DMS153 (cell line): ENCODE measurements at places on chromosomes 6 and 20.

GRCh38 chr20:59134182-59134581, 29.4 kb upstream of the ZNF831 start:
- no peak for DNase-seq

DNA sequence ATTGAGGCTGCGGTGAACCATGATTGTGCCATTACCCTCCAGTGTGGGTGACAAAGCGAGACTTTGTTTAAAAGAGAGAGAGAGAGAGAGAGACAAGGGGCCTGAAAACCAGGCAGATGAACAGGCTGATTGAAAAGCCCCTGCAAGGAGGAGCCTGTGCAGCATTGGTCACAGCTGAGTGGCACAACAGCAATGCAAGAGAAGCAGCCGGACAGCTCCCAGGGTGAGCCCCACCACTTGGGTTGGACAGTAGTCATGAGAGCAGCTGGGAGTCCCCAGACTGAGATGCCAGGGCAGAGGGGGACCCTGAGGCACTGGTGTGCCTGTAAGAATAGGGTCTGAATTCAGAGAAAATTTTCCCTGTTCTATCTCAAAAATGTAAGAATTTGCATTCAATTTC, 10.2 kb downstream of the DNPH1 start:
- no peak for DNase-seq

GRCh38 chr6:156778454-156779205, 1.5 kb downstream of the ARID1B start:
- no peak for DNase-seq

GRCh38 chr6:17032988-17033634, 68.7 kb upstream of the STMND1 start:
- no peak for DNase-seq

DNA sequence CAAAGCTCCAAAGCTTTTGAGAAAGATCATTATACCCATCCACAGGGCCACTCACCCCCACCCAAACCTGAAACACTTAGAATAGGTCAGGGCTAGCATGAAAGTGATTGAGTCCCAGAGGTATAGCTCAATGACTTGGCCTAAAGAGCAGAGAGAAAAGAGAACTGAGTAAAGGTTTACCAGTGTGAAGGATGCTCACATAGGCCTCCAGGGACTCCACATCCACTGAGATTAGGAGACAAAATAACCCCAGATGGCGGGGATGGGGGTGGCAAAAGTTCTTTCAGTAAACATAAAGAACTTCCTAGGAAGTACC, 12.2 kb downstream of the SAYSD1 start:
- no peak for DNase-seq

DNA sequence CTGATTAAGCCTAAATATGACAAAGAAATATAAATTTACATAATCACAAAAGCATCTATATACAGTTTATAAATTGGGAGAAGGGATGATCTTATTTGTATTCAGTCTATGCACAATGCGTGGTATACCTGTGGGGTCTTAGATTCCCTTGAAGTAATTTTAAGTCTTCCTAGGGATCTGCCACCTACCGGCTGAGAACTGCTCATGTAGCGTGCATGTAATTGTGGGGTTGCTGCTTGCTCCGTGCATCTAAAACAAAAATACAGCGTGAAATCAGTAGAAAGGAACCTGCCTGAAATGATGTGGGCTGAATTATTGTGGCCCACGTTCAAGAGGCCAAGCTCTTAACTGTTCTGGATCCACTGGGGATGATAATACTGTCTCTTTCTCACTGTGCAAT, 187.3 kb downstream of the MBOAT1 start:
- DNase-seq = no peak

DNA sequence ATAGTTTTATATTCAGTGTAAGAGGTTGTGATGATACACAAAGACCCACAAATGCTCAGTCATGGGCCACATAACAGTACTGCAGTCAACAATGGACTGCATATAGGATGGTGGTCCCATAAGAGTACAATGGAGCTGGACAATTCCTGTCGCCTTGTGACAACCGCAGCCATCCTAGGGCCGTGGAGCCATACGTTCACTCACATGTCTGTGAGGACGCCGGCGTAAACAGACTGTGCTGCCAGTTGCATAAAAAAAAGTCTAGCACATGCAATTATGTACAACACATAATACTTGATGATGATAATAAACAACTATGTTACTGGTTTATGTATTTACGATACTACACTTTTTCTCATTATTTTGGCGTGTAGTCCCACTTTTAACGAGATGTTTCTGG, 30.9 kb downstream of the BFSP1 start:
- DNase-seq = no peak

DNA sequence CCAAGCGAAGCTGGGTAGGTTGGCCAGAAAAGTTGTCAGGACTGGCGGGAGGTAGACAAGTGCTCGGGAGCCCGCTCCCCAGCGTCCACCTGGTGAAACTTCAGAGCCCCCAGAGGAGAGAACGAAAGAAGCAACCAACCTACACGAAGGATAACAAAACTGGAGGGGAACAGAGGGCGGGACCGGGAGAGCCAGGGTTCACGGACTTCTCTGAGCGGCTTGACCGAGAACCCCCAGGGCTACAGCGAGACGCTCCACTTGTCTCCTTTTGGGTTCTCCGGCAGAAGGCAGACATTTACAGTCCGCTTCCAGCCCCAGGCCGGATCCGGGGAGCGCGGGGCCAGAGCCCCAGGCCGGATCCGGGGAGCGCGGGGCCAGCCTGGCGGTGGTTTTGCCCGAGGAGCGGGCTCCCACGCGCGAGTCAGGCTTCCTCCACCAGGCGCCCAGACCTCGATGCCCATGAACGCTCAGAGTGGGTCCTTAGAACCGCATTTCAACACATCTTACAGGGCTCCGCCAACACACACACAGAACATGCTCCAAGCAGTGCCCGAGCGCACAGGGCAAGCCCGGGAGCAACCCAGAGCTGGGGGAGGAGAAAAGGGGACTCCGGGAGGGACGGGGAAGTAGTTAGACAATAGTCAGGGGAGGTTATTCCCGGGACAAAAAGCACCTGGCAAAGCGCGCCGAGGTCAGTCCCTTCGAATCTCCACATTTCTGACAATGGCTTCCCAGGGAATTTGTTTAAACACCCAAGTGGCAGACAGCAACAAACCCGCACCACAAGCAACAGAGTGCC, 1.1 kb downstream of the PTPRK start:
- peak; percentile 48 for DNase-seq

DNA sequence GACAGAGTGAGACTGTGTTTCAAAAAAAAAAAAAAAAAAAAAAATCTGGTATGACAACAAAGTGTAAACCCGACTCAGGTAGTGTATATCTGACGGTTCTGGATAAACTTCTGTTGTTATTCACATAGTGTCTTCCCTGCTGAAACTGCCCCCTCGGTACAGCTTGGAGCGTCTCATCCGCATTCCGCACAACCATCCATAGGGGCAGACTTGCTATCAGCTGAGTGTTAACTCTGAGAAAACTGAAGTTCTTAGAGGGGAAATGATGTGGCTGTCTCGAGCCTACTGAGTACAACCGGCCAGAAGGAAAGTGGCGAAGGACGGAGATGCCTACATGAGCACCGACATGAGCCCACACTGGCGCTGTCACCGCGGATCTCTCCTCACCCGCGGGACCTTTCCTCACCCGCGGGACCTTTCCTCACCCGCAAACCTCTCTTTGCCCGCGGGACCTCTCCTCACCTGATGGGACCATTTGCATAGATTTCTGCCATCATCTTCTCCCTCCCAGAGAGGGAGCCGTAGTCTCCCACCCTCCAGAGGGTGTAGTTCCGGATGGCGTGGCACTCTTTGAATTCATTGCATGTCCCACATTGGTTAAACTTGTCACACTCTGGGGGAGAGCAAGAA, 9.8 kb downstream of the CTSZ start:
- DNase-seq = no peak

- no peak for DNase-seq
These were observed 85.3 kb downstream of the SIM1 start for GRCh38 chr6:100379386-100379785.

DNA sequence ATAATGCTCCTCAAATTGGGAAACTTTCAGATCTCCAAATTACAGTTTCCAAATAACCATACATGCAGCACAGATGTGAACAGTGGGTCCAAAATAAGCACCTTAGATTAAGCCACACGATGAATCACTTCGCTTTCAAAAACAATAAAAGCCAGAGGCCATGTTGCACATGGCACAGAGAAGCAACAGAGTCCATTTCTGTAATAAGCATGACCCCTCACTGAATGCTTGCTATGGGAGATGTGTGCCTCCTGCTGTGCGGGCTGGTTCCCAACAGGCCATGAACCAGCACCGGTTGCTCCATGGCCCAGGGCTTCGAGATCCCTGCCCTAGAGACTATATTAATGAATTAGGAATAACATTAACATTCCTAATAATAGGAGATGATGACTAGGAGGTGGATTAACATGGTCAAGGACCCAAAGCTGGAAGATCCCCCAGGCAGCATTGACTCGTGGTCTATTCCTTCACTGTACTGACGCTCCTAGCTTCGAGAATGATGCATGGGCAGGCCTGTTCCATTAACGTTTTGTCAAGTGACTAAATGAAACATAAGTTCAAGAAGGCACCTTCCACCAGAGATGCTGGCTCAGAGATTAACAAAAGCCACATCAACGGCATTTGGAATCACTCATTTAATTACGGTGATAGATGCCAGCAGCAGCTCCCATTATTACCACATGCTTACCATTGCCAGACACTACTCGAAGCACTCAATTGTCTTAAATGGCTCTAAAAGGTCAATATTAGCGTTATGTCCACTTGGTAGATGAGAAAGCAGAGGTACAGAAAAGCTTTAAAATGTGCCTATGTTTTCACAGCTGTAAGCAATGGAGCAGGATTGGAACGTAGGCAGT, 470.6 kb upstream of the AGPAT4 start:
- no peak for DNase-seq

GRCh38 chr6:56005426-56005825, 130.0 kb upstream of the BMP5 start:
- DNase-seq = no peak

DNA sequence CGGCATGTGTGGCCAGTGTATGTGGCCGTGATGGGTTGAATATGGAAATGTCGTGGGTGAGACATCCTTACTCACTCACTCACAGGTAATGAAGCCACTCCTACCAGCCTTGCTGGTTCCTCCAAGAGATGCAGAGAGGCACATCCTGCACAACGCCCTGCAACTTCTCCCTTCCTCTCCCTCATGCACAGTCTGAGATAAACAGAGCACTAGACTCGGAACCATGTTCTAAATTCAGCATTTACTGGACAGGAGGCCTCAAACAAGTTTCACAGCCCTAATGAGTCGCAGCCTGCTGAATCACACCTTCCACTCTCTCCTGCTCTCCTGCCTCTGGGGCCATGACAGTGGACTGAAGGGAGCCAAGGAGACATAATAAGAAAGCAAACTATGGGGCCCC, 91.2 kb downstream of the ISM1 start:
- DNase-seq = no peak

DNA sequence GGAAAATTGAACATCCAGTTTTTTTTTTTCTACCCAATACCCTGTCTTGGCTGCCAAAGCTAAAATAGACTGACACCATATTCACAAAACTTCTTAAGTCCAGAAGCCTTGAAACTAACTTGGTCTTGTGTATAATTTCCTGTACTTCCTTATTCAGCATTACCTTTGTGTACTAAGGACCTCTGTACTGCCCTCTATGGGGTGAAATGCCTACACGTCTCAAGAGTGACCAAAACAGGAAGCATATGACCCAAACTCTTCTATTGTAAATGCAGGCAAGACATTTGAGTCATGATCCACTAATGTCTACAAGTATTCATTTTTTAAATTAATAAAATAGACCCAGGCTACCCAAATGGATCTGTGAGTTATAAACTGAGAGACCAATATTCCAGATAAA, 50.4 kb downstream of the HMGCLL1 start:
- no peak for DNase-seq

DNA sequence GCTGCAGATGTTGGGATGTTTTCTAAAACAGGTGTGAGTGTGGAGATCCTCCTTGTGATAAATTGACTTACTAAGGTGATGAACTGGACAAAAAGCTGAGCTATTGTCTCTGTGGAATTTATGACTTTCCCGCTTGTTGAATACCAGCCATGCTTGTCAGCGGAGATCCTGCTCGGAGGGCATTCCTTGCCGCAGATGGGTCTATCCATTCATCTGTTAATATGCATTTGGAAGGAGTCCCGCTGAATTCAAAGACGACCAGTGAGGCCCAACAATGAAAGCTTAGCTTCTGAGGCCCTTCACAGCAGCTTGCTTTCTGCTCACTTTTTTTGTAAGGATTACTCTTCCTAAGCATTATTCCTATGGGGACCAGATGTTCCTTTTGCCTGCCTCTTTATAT, 124.9 kb downstream of the TIAM2 start:
- DNase-seq = no peak
